Thymus (tissue), 14 donors: ENCODE measurements at places on chromosomes 12 and 14.

DNA sequence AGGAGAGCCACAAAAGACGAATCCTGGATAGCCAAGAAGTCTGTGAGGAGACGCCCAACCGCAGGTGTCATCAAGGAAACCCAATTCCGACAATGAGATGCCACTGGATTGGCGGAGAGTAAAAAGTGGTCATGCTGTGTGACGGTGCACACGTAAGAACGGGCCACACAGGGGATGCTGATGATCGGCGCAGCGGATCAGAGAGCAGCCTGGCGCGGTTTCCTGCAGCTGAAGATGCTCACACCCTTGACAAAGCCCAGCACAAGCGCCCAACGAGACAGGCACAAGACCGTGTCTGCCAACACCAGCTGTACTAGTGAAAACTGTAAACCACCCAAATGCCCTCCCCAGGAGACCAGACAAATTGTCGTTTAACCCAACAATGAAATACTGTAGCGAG, 55.8 kb downstream of the CCDC85C start:
- no peak for DNase-seq

- peak; percentile 4 for DNase-seq
Measured at GRCh38 chr14:101595887-101596721, 34.8 kb downstream of the DIO3 start.

DNA sequence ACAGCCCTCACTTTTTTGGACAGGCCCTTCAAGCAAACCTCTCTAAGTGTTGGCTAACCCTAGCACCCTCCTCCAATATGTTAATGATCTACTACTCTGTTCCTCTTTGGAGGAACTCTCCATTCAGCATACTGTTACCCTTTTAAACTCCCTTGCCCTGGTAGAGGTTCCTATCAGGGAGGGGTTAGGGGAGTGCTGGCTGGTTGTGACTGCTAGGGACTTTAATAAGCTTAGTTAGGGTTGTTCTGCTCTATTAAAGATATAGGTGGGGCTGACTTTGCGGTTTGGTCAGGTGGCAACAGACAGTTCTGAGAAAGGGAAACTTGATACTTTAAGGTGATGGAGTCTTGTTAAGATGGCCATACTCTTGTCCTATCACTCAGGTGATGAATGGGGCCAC, 301.5 kb upstream of the FBXO33 start:
- DNase-seq = no peak

DNA sequence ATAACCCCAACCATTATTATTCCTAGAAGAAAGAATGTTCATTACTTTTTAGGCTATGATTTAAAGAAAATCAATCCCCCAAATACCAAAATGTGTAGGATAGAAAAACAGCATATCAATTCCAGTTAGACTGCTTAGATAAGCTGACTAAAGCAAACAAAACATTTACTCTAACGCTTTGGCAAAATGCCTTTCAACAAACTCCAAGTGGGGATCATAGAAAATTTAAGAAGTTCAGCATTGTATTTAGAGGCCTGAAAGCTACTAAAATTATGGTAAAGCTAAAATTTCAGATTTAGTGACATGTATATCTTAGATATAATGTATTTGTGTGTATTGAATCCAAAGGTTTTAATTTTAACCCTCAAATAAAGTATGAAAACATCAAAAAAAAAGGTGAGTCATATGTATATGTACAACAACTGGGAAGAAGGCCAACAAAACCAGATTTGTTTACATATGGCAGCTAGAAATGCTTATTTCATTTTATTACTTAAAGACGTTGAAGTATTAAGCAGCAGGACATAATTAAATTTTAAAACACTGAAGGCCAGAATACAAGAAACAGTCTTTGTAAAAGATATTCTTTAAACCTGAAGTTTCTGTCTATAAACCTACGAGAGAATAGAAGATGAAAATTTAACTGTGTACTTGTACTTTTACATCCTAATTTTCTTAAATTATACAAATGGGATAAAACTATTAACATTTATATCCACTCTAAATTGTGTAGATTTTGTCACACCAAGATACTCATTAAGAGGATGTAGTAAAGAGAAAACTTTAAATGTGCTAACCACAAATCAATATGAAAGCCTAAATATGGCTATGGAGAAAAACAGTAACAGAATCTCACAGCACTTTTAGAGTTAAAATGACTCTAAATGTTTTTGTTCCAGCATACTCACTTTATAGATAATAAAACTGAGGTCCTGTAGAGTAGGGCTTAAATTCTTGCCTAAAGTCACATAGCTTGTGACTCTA, 71.4 kb downstream of the SLC41A2 start:
- DNase-seq = no peak

DNA sequence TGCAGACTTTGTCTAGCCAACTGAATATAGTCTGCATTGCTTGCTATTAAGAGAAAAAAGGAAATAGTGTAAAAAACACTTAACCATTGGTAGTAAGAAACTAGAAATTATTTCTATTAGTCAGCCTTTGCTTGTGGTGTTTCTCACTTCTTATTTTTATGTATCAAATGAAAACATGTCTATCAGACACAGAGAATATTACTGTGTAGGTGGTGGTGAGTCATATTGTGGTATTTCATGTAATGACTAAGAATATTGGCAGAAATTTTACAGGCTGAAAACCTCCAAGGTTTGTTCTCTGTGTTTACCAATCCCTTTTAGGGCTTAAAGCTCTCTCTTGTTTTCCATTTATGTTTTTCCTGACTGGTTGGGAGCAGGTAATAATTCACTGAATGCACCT, 87.2 kb downstream of the DAAM1 start:
- DNase-seq = no peak
